Activated CD4-positive, alpha-beta T cell treated with anti-CD3 and anti-CD28 coated beads, Interleukin-2, amount 50 U/mL, for 24 hours (primary cell): ENCODE measurements at places on chromosomes 6 and 20.

GRCh38 chr6:41586252-41587007 is 40.2 kb downstream of the FOXP4 start:
- no peak for DNase-seq

DNA sequence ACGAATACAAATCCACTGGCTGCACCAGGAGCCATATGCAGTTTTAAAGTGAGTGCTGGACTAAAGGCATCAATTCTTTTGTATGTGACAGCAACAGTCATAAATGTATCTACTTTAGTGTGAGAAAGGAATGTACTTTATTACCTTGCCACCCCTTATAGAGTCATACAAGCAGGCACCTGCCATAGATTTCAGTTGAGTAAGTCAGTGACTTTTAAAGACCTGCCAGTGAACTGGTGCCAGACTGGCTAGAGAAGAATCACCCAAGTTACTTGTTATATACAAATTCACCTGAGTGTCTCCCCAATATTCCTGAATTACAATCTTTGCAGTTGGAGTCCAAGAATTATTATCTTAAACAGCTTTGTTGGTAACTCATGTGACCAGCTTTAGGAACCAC is 547.9 kb downstream of the COL12A1 start:
- no peak for DNase-seq

DNA sequence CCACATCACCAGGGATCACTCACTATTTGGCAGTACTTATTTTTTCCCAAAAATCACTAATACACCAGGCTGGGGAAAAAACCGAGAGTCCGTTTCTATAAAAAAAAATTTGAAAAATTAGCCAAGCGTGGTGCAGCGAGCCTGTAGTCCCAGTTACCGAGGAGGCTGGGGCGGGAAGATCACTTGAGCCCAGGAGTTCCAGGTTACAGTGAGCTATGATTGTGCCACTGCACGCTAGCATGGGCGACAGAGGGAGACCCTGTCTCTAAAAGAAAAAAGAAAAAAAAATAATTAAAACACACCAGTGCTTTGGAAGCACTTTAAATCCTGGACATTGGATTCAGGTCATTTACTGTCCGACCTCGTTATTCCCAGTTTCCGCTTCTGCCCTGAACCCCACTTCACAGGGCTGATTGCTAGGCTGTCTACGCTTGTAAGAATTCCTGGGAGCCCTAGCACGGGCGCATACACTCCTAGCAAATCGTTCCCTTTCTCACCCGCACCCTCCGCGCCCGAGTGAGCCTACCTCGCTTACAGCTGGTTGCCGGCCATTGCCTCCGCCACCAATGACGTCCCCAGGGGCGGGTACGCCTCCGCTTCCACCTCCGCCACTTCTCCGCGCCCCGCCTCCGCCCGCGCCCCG is at the start of gene TPMT:
Gene TPMT (minus strand): TSS at position 571 of the 643 bp plus-strand sequence. CDS start 5,950 bp downstream, outside the sequence.
- no peak for DNase-seq

- DNase-seq: no peak
Measured at GRCh38 chr6:46935687-46936086, 13.9 kb upstream of the ADGRF5 start.

DNA sequence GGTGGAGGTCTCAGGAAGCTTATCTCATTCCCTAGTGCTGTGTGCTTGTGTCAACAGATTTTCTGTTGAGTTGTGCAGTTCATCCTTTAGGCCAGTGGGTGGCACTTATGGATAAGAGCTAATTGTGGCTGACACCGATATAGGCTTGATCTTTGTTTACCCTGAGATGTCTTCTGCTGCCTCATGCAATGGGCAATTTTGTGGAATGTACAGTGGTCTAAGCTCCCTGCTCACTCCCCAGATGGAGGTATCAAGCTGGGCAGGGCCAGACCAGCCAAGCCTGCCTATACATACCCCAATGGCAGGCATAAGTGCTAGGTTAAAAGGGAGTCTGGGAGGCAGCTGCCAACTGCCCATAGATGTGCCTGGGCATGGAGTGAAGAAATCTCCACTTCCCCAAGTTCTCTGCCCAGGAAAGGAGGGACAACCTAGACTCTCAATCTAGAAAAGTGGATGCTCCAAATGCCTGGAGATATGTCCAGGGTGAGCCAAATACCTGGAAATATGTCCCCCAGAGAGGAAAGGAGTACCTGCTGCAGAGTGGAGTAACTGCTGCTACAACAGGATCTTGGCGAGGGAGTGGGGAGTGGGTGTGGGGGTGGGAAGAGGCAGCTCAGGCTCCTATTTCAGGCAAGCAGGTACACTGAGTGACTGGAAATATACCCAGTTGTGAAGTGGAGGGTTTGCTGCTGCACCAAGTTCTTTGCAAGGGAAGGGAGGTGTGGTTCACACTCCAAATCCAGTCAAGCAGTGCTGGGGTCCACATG is 53.2 kb upstream of the ARG1 start:
- DNase-seq: no peak

DNA sequence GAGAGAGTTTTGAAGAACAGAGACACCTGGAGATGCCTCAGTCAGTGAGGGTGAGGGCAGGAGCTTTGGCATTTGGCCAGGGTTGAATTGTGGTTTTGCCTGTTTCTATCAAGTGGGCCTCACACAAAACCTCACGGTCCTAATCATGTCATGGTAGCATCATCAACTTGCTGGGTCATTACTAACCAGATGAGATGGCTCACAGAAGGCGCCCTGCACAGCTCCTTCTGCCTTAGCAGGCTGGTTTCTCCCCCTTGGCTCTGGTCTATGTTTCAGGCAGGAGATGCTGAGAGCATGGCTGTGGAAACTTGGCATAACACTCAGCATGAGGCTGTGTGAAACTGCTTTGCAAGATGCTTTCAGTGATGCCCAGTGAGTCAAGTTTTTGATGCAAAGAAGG is 99.3 kb downstream of the LRRC1 start:
- DNase-seq: peak; percentile 9
